ENCODE measurements at places on chromosomes 1 and 21.

GRCh38 chr1:79554688-79555087 lies 548.2 kb upstream of the ADGRL4 start:
- no peaks in the 10 kb centered on the region for H3K27me3 ChIP-seq
- H3K36me3 ChIP-seq, result no peaks in the 10 kb centered on the region
- H3K4me3 ChIP-seq, result no peak overlapping the region
- no peak overlapping the region for H3K27ac ChIP-seq
- DNase-seq, result no peak

DNA sequence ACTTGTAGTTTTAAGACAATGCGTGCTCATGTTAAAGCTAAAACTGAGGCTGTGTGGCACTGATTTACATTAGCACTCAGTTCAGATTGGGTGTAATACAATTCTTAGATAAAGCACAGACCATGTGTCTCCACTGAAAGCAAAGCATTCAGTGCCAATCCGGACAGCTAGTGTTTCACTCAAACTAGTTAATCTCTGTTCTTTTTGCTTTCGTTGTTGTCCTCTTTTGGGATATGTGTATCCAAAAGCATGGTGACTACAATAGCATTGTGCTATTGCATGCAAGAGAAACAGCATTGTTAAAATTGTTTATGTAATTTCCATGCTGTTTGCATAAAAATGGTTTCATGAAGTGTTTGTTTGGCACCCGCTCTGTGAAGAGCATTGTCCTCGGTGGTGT lies 54.6 kb downstream of the F3 start:
- H3K4me3 ChIP-seq, result no peak overlapping the region
- H3K27ac ChIP-seq, result no peak overlapping the region
- no peaks in the 10 kb centered on the region for H3K4me1 ChIP-seq
- H3K36me3 ChIP-seq, result no peaks in the 10 kb centered on the region
- no peak for DNase-seq

- H3K4me1 ChIP-seq, result peaks cover 20% of the 10 kb centered on the region
- H3K27me3 ChIP-seq, result no peaks in the 10 kb centered on the region
- DNase-seq, result peak; percentile 79
Measured at GRCh38 chr1:243926803-243927245, 76.8 kb upstream of the AKT3 start.

GRCh38 chr1:22697980-22698379 lies 12.7 kb upstream of the EPHB2 start:
- DNase-seq, result no peak
- H3K27ac ChIP-seq, result no peak overlapping the region
- H3K4me3 ChIP-seq, result no peak overlapping the region
- H3K4me1 ChIP-seq, result peaks cover 4% of the 10 kb centered on the region

DNA sequence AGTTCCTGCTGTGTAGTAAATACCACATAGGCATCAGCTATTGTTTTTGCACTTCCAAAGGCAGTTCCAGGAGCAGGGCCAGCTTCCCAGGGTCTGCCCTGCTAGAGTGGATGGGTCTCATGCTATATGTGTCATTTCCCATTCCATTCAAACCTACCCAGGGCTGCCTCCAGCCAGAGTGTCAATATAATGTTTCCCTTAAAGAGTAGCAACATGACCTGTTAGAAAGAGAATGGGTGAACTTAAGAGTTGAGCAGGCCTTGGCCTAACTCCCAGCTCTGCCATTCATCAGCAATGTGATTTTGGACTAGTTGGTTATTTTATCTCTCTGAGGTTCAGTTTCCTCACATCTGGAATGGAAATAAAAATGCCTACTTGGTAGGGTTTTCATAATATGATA lies 44.9 kb downstream of the RAB3B start:
- no peaks in the 10 kb centered on the region for H3K27me3 ChIP-seq
- no peak for DNase-seq
- H3K36me3 ChIP-seq, result peaks cover 14% of the 10 kb centered on the region
- peaks cover 2% of the 10 kb centered on the region for H3K4me1 ChIP-seq
- H3K4me3 ChIP-seq, result no peak overlapping the region
- no peak overlapping the region for H3K27ac ChIP-seq

- H3K4me1 ChIP-seq, result peaks cover 6% of the 10 kb centered on the region
- peaks cover 46% of the 10 kb centered on the region for H3K27me3 ChIP-seq
- H3K27ac ChIP-seq, result no peak overlapping the region
- no peak for DNase-seq
Measured at GRCh38 chr1:115714572-115715141, 53.9 kb downstream of the CASQ2 start.

DNA sequence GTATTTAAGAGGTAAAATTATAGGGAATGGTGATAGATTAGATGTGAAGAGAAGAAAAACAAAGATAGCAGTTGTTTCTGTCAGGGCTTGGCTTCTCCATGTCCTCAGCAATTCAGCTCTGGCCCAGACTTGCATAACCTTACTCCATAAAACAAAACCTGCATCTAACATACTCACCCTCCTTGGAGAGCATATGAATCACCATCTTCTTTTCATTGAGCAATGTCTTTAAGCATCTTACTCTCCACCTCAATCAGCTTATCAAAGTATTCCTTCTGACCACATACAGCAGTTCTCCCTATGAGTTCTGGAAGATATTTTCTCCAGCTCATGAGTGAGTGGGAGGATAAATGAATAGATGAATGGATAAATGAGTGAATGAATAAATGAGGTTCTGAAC lies 49.0 kb downstream of the RAB3B start:
- H3K36me3 ChIP-seq, result peaks cover 10% of the 10 kb centered on the region
- no peaks in the 10 kb centered on the region for H3K27me3 ChIP-seq
- H3K4me1 ChIP-seq, result no peaks in the 10 kb centered on the region
- DNase-seq, result no peak
- H3K4me3 ChIP-seq, result no peak overlapping the region

GRCh38 chr1:8317647-8318381 lies at the start of gene SLC45A1:
SLC45A1 (plus strand) TSS chr1:8318114; CDS start chr1:8324330, 6,216 bp downstream.
- H3K27me3 ChIP-seq, result peaks cover 11% of the 10 kb centered on the region
- peak; percentile 53 for DNase-seq
- H3K4me3 ChIP-seq, result peak within 1 kb of the TSS; percentile 63

DNA sequence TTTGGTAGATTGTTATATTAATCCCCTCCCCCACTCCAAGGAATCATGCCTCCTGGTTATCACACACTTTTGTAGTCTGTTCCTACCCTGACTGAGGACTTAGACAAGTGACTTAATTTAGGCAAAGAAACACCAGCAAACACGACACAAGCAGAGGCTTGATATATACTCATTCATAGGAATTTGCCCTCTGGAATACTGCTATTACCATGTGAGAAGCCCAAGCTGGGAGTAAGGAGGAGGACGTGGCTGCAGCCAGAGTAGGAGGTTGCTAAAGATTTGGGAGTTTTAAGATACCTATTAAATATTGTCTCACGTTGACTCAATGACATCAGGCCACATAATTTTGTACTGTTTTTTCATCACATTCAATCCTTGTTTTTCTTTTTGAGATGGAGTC lies 100.2 kb downstream of the LRRC53 start:
- no peak overlapping the region for H3K27ac ChIP-seq
- no peak overlapping the region for H3K4me3 ChIP-seq
- no peaks in the 10 kb centered on the region for H3K36me3 ChIP-seq

DNA sequence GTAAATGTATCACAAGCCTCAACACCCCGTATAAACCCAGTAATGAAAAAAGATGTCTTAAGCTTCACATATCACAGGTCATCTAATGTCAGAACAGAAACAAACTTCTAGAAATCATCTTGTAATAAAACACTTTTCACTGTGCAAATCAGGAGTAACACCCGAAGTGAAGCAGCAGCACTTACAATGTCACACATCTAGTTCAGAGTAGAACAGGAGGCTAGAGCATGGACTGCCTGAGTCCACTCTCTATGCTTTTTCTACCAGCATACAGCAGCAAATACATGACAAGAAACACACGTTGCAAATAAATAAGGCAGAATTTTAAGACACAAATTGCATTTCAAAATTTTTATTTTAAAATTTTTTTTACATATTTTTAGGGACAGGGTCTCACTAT lies 57.2 kb downstream of the AKT3 start:
- no peaks in the 10 kb centered on the region for H3K27me3 ChIP-seq
- no peak overlapping the region for H3K27ac ChIP-seq
- no peak overlapping the region for H3K4me3 ChIP-seq

DNA sequence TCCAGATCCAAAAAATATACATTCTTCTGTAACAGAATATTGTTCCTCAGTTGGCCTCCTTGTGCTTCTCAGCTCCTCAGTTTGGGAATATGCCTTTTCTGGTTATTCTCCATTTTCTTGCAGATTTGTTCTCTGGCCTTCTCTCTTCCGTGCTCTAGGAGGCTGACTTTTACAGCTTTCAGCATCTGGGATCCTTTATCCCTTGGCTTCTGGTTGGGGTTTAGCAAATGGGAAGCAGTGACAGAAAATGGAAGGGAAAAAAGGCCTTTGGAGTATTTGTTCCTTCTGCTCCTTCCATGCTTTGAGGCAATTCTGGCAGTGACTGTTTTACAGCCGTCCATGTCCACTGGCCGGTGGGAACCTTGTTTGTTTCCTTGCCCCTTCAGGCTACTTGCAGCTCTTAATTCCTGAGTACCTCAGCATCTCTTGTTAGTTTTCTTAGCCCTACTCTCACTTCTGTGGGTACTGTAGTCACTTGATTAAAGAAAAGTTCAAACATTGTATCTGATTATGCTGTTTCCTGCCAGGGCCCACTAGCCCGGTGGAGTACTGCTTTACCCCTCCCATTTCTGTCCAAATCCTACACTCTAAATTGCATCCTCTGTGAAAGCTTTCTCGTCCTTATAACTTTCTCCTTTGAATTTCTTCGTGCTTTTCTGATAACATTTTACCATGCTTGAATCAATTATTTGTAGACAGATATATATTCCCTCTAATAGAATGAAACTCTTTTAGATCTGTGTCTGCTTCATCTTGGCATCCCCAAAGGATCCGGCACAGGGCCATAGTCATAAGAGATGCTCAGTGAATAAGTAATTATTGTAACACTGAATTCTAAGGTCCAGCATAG lies 118.2 kb downstream of the OSBPL9 start:
- H3K27me3 ChIP-seq, result no peaks in the 10 kb centered on the region
- no peak overlapping the region for H3K4me3 ChIP-seq
- no peak for DNase-seq
- H3K36me3 ChIP-seq, result no peaks in the 10 kb centered on the region

GRCh38 chr1:185974367-185975170 lies 240.4 kb downstream of the HMCN1 start:
- no peak for DNase-seq
- H3K27me3 ChIP-seq, result no peaks in the 10 kb centered on the region
- no peak overlapping the region for H3K4me3 ChIP-seq
- peak overlapping the region; percentile 78 for H3K27ac ChIP-seq

DNA sequence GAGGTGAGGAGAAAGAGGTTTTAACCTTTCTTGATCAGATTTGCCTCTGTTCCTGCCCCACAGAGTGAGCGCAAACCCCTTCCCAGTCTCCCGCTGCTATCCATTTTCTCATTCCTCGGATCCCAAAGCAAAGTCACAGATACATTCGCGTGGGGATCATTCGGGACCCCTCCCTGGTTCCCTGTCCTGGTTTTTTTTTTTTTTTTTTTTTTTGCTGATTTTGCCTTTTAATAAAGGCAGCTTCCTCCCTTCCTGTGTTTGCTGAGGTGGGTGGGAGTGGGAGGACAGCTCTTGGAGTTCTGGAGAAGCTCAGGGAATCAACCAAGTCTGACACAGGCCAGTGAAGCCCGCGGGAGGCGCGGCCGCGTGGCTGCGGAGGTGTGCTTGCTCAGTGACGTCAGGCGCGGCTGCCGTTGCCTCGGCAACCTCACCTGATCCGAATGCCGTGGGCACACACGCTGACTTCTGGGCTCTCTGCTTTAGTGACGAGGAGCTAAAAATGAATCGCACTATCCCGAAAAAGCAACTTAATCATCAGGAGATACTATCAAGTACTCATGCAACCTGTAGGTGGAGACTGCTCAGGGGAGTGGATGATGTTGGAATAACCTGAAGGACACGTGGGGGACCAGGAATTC lies 106.4 kb downstream of the TBX19 start:
- no peak overlapping the region for H3K4me3 ChIP-seq
- DNase-seq, result no peak
- peaks cover 21% of the 10 kb centered on the region for H3K27me3 ChIP-seq
- no peak overlapping the region for H3K27ac ChIP-seq
- H3K36me3 ChIP-seq, result no peaks in the 10 kb centered on the region

DNA sequence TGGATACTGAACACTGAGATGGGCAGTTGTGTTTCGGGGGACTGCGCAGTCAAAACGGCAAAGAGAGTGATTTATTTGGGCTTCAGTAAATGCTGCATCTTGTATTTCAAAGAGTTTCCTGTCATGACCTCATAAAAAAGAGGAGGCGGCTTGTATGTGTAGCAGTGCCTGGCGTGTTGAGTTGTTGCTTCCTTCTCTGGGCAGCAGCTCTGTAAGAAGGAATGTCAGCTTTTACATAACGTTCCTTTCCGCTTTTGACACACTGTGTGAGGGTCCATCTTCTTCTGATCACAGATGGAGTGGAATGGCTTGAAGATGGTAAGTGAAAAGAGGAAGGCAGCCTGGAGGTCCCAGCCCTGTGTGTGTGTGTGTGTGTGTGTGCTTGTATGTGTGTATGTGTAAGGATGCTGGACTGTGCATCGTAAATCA lies 941 bp downstream of the ELAVL4 start:
- H3K27ac ChIP-seq, result no peak overlapping the region
- DNase-seq, result no peak
- no peaks in the 10 kb centered on the region for H3K36me3 ChIP-seq

DNA sequence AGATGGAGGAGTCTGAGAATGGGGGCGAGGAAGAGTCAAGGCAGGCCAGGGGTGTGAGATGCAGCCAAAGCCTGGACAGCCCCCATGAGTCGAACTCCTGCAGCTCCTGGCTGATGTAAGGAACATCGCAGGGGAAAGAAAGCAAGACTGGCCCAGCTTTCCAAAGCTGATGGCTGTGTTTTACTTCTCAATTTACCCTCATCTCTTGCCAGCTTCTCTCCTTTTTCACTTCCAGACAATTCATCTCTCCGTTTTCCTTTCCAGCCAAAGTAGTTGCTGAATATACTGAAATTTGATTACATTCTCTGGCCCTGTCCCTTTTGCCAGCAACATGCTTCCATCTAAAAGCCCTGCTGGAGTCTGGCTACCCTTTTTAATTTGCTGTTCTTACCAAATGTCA lies 40.0 kb upstream of the UBE2U start:
- H3K4me3 ChIP-seq, result no peak overlapping the region
- peaks cover 2% of the 10 kb centered on the region for H3K4me1 ChIP-seq
- H3K27ac ChIP-seq, result no peak overlapping the region
- no peaks in the 10 kb centered on the region for H3K27me3 ChIP-seq
- no peak for DNase-seq

GRCh38 chr21:37967036-37967435 lies 50.8 kb upstream of the KCNJ6 start:
- H3K4me1 ChIP-seq, result no peaks in the 10 kb centered on the region
- no peak for DNase-seq
- H3K27me3 ChIP-seq, result peaks cover 75% of the 10 kb centered on the region
- no peak overlapping the region for H3K27ac ChIP-seq
- no peaks in the 10 kb centered on the region for H3K36me3 ChIP-seq

DNA sequence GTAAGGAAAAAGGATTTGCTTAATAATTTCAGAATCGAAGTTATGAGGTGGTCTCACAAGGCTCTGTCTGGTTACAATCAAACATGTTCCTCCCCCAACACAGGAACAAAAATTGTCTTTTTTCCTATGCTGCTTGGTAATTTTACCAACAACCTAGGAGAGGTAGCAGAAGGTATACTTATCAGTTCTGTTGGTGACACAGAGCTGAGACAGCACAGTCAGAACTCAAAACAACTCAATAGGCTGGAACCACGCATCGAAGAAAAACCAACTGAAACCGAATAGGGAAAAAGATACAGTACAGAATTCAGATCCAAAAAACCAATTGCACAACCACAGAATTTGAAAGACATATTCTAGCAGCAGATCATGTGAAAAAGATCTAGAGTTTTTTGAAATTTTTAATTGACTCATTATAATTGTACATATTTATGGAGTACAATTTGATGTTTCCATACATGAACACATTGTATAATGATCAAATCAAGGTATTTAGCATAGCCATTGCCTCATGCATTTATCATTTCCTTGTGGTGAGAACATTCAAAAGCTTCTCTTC lies 3.8 kb downstream of the G0S2 start:
- H3K27ac ChIP-seq, result no peak overlapping the region
- no peak overlapping the region for H3K4me3 ChIP-seq
- H3K36me3 ChIP-seq, result peaks cover 9% of the 10 kb centered on the region
